ENCODE measurements at places on chromosomes 4 and X.

DNA sequence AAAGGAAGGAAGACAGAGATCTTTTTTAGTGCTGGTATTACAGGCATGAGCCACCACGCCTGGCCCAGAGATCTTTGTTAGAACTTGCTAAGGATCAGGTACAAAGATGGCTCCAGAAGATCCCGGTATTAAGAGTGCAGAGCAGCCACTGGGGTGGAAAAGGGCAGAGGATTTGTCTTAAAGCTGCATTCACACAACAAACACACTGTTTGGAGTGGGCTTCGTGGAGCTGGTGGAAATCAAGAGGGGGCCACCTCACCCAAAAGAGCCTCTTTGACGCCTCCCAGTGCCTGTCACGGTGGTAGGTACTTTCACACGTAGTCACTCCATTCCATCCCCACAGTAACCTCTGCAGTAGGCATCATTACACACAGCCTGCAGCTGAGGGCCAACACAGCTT lies 13.3 kb downstream of the HELT start:
- no peak for DNase-seq

DNA sequence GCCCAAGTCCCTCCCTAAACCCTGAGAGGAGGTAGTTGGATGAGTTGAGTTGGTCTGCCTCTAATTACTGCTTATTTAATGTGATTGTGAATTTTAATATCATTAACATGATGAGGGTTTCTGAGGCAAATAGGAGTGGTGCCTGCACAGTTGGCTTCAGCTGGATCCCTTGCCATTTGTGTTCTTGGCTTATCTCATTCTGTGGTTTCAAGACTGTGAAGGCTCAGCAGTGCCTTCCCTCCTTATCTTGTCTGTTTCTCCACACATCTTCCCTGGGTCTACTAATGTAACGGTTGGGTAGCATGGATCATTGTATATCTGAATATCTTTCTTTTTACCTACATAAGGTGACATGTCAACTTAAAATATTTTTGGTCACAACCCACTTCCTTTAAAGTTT lies 1.6 kb upstream of the SLC10A4 start:
- no peak for DNase-seq

- no peak for DNase-seq
Measured at GRCh38 chr4:179291657-179292056, 1849.4 kb upstream of the AGA start.

DNA sequence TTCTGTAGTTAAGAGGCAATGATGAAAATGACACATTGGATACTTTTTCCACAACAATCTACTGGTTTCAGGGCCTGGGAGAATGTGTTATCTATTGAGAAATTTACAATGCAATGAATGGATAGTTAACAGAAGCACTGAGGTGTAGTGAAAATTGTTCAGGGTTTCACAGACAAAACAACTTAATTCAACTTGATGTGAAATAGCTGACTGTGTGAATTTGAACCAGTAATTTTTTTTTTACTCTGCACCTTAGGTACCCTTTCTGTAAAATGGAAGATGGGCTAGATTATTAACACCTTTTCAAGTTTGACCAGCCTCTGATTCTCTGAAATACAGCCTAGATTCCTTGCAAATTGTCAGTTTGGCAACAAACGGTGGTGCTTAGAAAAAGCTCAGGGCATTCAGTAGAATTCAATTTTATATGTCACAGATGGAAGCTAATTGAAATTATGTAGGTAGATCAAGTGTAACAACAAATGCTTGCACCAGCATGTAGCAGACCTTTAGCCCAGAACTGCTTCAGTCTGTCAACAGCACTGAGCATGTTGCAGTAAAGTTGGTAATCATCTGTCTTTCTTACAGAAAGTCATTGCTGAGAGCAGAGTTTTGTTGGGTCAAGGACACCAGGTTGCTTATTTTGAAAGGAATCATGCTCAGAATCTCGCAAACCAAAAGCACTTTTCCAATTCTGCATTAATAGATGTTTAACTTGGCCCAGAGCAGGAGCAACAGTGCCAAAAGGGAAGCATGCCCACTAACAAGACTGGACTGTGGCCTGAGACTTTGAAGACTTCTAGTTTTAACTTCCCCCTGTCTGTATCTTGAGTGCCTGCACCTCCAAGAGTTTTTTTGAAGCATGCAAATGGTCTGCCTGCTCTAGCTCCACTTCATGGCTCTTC lies 526.6 kb downstream of the PACRGL start:
- no peak for DNase-seq

DNA sequence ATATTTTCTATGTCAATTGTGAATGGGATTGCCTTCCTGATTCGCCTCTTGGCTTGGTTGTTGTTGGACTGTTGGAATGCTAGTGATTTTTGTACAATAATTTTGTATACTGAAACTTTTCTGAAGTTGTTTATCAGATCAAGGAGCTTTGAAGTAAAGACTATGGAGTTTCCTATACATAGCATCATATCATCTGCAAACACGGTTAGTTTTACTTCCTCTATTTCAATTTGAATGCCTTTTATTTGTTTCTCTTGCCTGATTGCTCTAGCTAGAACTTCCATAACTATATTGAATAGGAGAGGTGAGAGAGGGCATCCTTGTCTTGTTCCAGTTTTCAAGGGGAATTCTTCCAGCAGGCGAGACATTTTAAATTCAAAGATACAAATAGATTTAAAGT lies 226.5 kb downstream of the FBXO8 start:
- DNase-seq = no peak

GRCh38 chr4:999882-1000425 lies 6.8 kb upstream of the SLC26A1 start:
- no peak for DNase-seq

GRCh38 chr4:43379016-43379415 lies 486.5 kb downstream of the GRXCR1 start:
- DNase-seq = no peak

- DNase-seq = no peak
Measured at GRCh38 chrX:89034679-89035078, 287.7 kb downstream of the CPXCR1 start.

GRCh38 chr4:145480257-145480656 lies 1.4 kb upstream of the SMAD1 start:
- DNase-seq = no peak

GRCh38 chrX:9341291-9342201 lies 123.3 kb upstream of the TBL1X start:
- peak; percentile 80 for DNase-seq

- no peak for DNase-seq
Measured at GRCh38 chr4:32601848-32602247, 1881.7 kb downstream of the PCDH7 start.

GRCh38 chr4:166432842-166433241 lies 559.8 kb downstream of the TLL1 start:
- no peak for DNase-seq

GRCh38 chr4:52126966-52127365 lies 75.9 kb downstream of the SPATA18 start:
- DNase-seq = no peak

DNA sequence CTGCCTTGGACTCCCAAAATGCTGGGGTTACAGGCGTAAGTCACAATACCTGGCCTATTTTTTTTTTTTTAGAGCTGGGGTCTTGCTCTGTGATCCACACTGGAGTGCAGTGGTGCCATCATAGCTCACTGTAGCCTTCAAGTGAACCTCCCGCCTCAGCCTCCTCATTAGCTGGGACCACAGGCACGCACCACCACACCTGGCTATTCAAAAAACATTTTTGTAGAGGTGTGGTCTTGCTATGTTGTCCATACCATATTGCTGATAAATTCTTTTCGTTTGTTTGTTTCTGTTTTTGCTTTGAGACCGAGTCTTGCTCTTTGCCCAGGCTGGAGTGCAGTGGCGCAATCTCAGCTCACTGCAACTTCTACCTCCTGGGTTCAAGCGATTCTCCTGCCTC lies 21.6 kb downstream of the ENOPH1 start:
- no peak for DNase-seq

DNA sequence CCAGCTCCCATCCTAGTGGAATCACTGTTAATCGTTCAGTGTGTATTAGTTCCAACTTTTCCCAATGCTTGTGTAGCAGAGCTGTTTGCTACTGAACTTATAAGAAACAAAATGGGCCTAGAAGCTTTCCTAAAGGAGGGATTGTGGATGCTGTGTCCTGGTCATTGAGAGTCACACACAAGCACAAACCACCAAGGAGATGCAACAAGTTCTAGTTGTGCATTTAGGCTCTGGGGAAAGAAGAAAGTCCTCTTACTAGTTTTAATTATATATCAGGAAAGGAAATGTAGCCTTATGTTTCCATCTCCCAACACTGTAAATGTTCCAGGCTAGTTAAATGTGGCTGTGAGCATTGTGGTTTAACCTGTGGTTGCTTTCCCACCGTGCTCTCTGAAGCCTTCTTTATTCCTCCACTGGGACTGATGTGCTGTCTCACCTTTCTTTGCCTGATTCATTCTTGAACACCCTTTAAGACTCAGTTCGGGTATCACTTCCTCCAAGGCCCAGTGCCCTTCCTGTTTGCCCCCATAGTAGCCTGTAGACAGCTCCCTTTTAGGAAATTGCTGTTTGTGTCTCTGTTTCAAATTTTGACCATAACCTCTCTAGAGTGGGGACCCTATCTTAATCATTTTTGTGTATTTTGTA lies 34.3 kb downstream of the ATP10D start:
- peak; percentile 15 for DNase-seq

GRCh38 chr4:121706595-121707021 lies 9.8 kb upstream of the ANXA5 start:
- DNase-seq = peak; percentile 94

GRCh38 chrX:21700967-21701366 lies 42.8 kb upstream of the KLHL34 start:
- DNase-seq = no peak

GRCh38 chrX:445727-446126 lies 59.0 kb upstream of the PPP2R3B start:
- no peak for DNase-seq

Measured in activated CD4-positive, alpha-beta T cell treated with anti-CD3 and anti-CD28 coated beads, Interleukin-2, amount 50 U/mL, for 16 hours (primary cell).